ENCODE measurements at places on chromosomes 16 and 17.

DNA sequence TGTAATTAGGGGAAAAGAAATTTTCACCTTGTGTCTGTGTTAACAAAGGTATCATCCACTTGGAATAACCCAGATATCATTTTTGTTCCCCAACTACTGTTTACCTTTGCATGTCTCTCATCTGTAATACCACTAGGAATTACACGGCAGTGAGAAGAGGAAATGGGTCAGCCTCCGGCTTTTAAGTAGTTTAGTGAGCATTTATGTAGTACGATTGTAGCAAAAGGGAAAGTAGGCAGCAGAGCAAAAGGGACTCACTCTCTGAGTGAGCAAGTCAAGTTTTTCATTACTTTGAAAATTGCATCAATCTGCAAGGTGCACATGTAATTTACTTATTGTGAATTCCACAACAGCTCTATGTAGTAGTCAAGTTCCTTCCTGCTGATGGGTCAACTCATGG, 11.2 kb downstream of the PHF12 start:
- no peak for DNase-seq

DNA sequence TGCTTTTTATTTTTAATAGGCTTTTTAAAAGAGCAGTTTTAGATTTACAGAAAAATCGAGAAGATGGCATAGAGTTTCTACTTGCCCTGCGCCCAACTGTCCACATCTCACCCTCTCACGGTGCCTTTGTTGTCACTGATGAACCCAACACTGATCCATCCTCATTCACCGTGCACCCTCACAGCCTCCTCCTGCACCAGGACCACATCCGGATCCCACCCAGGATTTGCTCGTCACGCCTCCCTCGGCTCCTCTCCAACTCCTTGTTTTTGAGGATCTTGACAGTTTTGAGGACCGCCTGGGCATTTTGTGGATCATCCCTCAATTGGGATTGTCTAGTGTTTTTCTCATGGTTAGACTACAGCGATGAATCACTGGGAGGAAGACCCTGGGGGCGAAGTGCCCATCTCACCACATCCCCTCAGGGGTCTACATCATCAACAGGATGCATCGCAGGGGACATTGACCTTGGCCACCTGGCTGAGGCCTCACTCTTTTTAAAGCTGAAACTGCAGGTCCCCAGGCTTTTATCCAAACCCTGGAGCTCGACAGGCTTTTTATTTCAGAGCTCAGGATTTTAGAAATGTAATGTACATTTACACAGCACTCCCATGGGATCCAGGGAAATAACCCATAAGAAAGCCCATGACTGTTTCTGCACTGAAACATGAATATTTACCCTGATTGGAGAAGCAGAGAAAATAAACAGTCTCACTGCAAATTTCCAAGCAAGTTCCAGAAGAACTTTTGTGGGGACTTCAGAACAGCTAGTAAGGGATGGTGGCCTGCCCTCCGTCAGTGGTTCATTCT, 71.8 kb upstream of the ZNF469 start:
- no peak for DNase-seq

- DNase-seq, result no peak
These were observed 7.4 kb upstream of the HDAC5 start for GRCh38 chr17:44130693-44131349.

DNA sequence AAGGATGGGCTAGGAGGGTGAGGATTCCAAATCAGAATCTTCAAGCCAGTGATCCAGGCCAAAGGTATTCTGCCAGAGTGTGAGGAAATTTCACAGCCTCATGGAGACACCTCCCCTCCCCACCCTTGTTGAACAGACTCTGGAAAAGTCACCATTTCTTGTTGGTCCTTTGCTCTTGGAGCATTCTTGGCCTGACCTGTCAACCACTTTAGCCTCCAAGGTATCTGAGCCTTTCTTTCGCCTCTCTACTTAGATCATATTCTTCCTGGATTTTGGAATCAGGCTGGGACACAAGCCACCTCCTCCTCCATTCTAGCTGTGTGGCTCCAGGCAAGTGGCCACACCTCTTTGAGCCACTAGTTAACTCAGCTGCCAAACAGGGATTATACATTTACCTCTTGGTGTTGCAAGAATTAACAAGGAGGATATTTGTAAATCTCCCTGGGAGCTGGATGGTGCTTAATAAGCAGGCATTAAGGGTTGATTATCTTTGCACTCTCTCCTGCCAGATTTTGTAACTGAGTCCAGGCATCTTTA, 193.5 kb downstream of the WWOX start:
- no peak for DNase-seq

- DNase-seq, result no peak
These were observed 144.8 kb downstream of the KCNJ2 start for GRCh38 chr17:70314096-70314495.

DNA sequence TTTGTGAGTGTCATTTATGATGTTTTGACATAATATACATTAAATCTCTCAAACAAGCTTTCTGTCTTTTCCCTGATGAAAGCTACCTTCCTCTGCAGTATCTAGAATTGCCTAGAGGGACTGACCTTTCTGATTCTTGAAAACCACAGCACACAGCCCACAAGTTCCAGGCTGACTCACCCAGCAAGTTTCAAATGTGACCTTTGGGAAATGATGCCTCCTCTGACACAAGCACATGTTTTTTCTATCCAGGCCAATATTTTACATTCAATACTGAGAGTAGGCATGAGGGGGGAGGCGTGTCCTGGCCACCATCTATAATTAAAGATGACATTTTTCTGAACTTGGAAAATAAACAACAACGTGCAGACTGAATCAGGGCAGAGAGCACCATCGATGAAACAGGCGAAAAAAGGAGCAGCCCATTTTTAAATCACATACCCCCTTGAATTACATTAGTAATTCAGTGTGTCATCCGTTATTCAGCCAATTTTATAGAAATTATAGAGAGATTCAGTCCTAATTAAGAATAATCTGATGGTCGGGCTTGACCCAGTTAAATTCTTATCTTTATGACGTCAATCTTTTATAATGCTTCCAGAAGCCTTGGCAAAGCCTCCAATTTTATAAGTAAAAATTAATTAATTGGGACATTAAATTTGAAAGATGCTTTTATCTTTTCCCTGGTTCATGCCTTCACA, 292.6 kb upstream of the CDH11 start:
- no peak for DNase-seq

DNA sequence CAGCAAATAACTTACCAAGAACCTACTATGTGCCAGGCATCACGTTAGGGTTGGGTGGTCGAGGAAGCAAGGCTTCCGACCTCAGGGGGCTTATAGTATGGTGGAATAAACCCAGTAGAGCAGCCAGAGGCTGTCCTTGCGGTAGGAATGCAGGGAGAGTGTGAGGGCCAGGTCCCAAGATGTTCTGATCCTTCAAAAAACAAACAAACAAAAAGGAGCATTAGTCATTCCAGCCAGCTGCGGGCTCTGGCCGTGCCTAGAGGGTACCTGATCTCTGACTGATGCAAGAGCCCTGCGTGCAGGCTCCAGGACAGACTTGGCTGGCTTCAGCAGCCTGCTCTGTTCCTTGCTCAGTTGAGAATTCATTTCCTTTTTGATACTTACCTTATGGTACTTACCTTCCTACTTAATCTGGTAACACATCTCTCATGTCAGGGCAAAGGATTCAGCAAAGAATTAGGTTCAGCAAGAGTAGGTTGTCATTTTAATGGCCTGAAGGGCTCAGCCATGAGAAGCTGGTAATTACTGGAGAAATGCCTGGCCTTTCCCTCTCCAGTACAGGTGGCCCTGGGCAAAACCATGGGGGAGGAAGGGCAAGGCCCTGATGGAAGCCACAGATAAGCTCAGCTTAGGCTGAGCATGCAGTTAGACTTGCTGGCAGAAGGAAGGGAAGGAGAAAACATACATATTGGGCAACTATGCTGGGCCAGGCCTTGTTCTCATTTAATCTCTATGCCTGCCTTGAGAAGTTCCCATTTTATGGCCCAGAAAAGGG, 18.4 kb downstream of the CYB5D2 start:
- no peak for DNase-seq

- no peak for DNase-seq
These were observed 17.9 kb downstream of the C1QTNF1 start for GRCh38 chr17:79041723-79042420.

- no peak for DNase-seq
These were observed 12.8 kb downstream of the TELO2 start for GRCh38 chr16:1505912-1506311.

DNA sequence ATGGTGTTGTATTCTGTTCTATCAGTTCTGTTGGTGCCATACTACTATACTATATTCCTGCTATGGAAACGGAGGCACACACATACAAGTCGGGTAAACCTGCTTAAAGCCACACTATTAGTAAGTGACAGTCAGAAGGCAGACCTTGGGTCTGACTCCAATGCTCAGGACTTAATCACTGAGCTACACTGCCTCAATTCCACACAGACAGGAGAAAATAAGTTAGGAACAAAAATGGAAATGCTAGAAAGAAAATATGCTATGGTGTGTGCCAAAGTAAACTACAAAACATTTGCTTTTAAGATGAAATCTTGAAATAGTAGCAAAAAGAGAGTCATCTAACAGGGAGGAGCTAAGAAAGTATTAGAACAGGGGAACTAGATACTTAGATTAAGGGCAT, 48.1 kb downstream of the MYO1D start:
- DNase-seq, result no peak

- no peak for DNase-seq
These were observed 33.5 kb downstream of the ZFPM1 start for GRCh38 chr16:88486398-88487123.

GRCh38 chr17:17874478-17874877, 37.7 kb upstream of the SREBF1 start:
- DNase-seq, result no peak

DNA sequence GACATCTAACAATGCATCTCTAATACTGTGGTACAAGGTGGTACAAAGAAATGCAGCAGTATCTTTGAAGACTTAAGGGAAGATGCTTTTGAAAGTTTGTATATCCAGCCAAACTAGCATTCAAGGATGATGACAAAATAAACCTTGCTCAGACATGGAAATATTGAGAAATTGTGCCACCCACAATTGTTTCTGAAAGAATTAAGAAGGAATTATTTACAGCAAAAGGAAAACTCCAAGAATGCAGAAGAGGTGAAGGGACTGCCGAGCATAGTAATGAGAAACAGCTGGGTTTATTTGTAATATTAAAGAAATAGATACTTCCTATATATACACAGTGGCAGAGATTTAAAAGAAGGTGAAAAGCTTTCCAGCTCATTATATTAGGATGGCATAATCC, 29.5 kb downstream of the PMFBP1 start:
- DNase-seq, result no peak

DNA sequence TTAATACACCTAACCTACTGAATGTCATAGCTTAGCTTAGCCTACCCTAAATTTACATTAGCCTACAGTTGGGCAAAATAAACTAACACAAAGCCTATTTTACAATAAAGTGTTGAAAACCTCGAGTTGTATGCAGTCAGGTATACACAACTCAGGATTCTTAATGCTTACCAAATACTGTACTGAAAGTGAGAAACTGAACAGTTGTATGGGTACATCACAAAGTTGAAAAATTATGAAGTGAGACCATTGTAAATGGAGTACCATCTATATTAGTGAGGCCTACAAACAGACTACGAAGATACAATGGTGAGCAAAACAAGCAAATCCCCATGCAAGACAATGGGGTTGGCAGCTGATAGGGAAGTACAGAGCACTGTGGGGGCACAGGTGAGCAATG, 79.7 kb downstream of the VAT1L start:
- DNase-seq, result no peak

DNA sequence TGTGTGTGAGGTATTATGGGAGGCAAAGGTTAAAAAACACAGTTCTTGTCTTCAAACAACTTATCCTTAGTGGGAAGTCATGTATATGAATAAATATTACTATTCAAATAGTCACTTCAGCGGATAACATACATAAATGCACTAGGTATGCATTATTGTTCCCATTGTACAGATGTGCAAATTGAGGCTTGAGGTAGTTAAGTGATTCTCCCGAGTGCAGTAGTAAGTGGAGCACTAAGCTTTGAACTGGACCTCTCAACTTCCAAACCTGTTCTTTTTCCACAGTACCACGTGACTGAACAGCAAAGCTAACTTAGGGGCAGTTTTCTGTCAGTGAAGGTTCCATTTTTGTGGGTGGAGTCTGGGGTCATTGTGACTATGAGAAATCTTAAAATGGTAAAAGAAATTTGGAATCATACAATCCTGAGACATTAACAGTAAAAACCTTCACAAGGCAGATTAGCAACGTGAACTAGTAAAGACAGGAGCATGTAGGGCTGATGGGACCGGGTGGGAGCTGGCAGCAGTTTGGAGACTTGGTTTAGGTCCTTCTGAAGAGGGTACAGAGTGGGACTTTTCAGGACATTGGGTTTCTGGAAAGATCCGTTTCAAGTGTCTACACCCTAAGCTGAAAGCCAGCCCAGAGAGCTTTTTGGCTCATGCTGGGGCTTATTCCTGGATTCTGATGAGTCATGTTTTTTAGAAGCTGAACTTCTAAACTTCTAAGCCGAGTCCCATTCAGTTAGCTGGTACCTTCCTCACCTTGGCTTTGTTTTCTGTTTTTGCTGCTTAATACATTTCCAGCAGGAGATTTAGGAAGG, 204.9 kb downstream of the PRKCA start:
- DNase-seq, result no peak

- DNase-seq, result no peak
These were observed 5.3 kb upstream of the PPM1D start for GRCh38 chr17:60594734-60595133.

- DNase-seq, result no peak
These were observed 15.7 kb downstream of the SLC52A1 start for GRCh38 chr17:5019475-5019956.

All from urinary bladder (tissue), 4 donors.